ENCODE measurements at places on chromosomes 5 and 9.

- DNase-seq = peak; percentile 34
Observed at GRCh38 chr5:150661821-150662596, 958 bp downstream of the MYOZ3 start.

DNA sequence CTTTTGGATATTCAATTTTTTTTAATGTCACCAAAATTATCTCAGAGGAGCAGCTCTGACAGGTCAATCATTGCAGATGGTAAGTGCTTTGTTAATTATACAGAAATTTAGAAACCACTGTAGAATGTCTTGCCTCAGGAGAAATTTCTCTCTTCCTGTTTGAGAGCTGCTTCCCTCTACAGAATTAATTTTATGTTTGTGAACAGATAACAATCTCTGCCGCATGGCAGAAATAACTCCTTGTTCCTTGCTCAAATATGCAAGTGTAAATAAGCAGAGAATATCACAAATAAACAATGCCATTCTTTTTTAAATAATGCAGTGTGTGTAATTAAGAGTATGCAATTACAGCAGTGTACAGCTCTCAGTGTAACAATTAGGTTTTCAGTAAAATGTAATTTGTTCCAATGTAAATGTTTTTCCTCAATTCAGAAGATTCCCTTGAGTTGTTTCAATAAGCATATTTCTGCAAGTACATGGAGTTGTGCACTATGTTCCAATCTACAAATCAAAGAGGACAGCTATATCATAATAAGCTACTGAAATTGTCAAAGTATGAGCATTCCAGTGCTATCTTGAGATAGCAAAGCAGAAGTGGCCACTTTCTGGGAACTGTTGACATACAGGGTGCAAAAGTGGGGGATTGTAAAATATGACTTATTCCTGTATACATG is 1012.8 kb downstream of the MAT2B start:
- DNase-seq = no peak

DNA sequence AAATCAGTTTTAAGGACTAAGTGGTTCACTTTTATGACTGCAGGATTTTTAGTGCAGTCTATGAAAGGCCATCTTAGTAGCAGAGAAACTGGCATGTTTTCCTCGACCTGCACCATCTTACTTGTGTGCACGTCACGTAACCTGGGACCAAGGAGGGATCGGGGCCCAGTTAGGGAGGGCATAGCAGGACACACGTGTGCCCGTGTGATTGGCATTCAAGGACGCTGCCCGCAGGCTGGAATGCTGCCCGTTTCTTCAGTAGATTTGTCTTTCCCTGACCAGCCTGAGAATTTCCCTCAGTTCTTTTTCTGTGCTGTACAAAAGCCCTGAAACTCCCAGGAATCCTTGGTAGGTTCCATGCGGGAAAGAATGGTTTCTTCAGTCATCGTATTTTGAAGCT is 196.3 kb downstream of the TRIO start:
- DNase-seq = no peak

- DNase-seq = no peak
Observed at GRCh38 chr9:113876151-113876992, at the start of gene ZNF618. Gene ZNF618 (plus strand): TSS chr9:113876309. CDS start chr9:113876381, 72 bp downstream.

GRCh38 chr5:28369418-28369817 is 1331.0 kb upstream of the CDH9 start:
- no peak for DNase-seq

GRCh38 chr9:79154806-79155205 is 417.0 kb upstream of the TLE4 start:
- DNase-seq = no peak

DNA sequence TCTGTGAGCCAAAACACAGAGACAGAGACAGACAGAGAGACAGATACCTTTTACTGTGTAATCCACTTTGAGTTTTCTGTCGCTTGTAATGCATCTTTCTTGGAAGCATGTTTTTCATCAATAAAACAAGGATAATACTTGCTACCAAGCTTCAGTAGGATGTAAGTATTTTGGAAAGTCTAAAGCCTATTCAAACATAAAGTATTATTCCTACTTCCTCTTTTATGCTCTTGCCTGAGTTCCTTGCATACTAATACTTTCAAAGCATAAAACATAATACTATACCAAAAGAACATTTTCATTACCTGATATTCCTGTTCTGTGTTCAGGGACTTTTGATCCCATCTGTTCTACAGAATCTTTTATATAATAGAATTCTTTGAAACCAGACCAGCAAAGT is 64.5 kb upstream of the SLC30A5 start:
- no peak for DNase-seq

DNA sequence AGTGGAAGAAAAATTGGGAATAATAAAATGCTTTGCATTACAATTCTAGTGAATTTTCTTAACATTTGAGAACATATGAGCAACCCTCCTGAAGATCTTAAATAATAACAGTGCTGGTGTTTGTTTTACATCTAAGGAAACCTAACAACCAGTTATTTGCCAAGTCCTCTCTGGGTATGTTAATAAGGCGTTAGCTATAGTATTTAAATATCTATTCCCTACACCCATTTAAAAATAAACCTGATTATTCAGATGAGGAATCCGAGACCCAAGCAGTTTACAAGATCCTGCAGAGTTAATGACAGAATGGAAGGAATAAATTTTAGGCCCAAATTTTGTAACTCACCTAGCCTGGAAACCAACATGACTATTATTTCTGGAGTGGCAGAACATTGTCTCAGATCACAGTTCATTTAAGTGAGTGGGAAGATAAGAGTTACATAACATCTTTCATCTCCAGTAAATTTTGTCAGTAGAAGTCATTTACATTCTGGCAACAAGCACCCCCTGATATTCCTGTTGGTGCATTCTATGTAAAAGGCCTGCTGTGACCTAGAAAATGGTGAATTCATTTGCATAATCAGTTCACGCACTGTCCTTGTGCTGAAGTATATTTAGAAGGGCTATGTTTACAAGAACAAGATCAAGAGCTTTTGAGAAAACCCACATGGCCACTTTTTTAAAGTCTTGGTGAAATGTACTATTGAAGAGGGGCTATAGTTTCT is 148.2 kb downstream of the COX7C start:
- DNase-seq = no peak

GRCh38 chr5:958701-959571 is 49.7 kb upstream of the NKD2 start:
- DNase-seq = peak; percentile 38

GRCh38 chr5:77394064-77394715 is 97.9 kb downstream of the WDR41 start:
- DNase-seq = no peak

GRCh38 chr5:72647806-72648205 is 140.6 kb upstream of the ZNF366 start:
- no peak for DNase-seq

DNA sequence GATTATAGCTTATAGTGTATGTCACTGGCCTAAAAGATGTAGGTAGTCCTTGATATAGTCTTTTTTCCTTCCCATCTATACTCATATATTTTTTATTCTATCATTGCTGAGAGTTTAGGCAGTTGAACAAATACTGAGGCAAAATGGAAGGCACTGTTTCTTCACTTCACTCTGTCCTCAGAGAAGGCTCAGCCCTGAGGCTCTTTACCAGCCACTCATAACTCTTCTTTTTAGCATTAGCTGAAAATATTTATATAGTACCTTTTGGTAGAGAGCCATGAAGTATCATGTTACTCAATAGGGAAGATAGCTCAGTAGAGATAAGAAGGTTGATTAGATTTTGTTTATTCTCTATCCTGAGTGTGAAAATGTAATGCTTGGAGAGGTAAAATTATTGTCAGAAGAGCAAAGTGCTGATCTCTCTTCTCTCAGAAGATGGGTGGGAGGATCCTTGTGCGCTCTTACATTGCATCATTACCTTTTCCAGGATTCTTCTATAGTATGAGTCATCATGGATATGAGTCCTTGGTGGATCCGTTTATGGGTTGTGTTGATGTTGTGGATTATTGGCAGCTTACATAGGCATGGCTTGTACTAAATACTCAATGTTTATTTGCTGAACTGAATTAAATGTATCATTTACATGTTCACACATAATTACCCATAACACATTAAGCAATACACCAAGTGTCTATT is 88.1 kb downstream of the ANXA1 start:
- no peak for DNase-seq

GRCh38 chr5:143205883-143206195 is 197.6 kb downstream of the NR3C1 start:
- no peak for DNase-seq

GRCh38 chr5:10319202-10319851 is 11.6 kb upstream of the CMBL start:
- no peak for DNase-seq

Measured in right atrium auricular region (tissue), 2 donors.